ENCODE measurements at places on chromosomes 5 and 9.

- no peak for DNase-seq
Observed at GRCh38 chr5:93058309-93058708, 522.7 kb downstream of the NR2F1-AS1 start.

- DNase-seq, result no peak
Observed at GRCh38 chr5:40389591-40389990, 290.1 kb upstream of the PTGER4 start.

DNA sequence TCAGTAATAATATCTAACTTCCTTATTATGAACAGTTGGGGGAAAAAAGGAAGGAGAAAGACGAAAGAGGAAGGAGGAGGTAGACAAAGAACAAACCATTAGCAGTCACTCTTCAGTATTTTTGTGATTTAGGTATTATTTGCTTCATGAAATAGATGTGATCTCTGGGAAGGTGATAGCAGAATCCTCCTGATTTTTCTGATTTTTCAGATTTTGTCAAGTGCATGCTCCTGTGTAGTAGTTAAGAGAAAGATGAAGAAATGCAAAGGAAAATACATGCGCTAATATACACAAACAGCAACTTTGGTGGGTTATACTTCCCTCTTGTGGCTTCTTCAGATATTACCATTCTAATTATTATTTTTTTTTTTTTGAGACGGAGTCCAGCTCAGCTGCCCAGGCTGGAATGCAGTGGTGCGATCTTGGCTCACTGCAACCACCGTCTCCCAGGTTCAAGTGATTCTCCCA is 31.6 kb downstream of the LMNB1 start:
- no peak for DNase-seq

DNA sequence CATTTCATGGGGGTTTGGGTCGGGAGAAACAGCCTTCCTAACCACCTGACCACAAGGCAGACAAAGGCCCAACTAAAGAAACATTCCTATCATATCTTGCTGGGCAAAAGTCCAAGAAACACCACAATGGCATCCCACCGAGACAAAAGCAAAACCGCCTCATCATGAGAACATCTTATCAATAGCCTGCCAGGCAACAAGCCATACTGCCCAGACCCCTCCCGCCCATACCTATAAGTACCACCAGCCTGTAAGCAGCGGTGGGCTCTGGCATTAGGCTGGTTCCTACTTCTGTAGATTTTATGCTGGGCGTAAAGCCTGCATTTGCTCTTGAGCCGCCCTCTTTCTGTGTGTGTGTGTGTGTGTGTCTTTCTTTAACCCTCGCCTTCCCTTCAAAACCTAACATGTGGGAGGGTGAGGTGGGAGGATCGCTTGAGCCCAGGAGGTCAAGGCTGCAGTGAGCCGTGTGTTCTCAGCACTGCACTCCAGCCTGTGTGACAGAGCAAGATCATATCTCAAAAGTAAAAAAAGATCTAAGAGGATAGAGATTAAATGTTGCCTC is 56.9 kb downstream of the PDE6A start:
- DNase-seq, result no peak

DNA sequence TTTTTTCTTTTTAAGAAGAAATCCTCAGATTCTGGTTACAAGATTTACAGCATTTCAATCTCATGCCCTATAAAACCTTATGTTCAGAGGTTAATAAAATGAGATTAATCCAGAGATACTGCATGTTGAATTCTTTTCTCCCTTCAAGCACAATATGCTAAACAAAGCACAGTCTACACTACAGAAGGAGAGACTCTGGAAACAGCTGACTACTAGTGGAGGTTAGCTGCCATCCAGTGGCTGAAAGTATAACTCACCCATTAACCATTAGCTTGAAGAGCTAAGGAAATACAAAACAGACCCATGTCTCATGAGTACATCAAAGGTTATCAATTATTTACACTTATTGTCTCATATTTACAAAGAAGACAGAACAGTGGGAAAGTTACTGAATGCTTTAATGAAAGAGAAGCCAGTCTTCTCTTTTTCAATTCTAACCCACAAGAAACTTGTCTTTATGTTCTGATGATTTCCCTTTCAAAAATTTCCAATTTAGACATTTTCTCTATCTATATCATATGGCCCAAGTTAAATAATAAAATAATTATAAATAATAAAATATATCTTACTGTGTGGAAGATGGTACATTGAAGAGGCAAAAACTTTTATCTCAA is 12.7 kb upstream of the DNAH5 start:
- DNase-seq, result no peak

DNA sequence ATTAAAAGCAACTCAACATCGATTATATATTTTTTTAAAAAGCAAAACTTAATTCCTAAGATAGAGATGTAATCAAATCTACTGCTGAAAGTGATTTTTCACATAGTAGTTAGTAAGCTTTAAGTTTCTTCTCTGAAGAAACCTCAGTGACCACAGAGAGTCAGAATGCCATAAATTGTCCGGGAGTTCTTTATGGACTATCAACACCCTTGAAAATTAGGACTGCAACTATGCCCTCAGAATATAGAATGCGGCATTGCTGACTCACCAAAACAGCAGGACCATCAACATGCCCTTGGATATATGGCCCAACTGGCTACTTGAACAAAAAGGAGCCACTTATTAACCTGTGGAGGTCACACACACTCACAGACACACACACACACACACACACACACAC is 228.9 kb upstream of the SNX2 start:
- no peak for DNase-seq

DNA sequence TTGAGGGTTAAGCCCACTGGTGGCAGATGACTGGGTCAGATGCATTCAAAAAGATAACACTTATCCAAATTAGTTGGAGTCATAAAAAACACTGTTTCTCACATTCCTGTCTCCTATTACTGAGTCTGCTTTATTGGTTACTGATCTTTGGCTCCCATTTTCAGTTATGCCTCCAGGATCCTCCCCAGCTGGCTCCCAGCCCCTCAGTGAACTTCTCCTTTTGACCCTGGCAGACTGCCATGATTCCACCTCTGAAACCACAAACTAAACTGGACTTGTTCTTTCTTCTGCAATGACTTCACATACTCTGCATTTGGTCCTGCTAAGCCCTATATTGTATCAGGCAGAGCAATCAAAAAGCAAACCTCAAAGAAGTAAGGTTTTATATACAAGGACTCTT is 860.8 kb upstream of the DMAC1 start:
- DNase-seq, result no peak

- no peak for DNase-seq
Observed at GRCh38 chr9:105994970-105995369, 300.6 kb downstream of the TMEM38B start.

- no peak for DNase-seq
Observed at GRCh38 chr5:39423331-39423751, 1.4 kb downstream of the DAB2 start.

- peak; percentile 59 for DNase-seq
Observed at GRCh38 chr5:142699184-142699720, 13.4 kb upstream of the FGF1 start.

DNA sequence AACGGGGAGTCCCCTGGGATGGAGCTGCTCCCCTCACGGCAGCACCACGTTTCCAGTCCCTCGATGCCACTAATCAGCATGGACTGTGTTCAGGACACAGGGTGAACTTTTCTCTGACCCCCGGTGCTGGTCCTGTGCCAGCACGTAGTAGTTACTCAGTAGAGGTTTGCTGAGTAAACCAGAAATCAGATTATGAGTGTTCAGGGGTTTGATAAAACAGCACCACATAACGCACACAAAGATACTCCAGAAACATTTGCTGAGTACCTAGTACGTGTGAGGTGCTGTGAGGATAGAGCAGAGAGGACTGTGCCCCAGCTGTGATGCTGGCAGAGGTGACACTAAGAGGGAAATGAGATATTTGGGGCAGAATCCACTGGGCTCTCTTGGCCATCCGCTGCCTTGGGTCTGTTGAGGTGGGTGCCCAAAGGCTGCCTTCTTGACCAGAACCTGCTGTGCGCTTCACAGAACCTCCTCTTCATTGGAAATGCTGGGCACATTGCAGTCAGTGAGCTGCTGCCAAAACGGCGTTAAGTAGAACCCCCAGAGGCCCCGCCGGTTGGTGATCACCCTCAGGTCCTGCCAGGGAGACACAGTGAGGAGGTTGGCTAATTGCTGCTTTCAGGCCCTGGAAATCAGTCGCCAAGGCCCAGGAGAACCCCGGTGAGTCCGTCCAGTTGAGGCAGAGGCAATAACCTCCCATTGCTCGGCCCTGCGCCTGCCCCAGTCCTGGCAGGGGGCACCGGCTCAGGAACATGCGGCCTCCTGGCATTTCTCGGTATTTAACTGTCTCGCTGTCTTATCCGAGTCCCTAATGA is 49.4 kb downstream of the NEURL1B start:
- DNase-seq, result no peak

- DNase-seq, result no peak
Observed at GRCh38 chr9:114671605-114672004, 10.4 kb downstream of the TEX48 start.

DNA sequence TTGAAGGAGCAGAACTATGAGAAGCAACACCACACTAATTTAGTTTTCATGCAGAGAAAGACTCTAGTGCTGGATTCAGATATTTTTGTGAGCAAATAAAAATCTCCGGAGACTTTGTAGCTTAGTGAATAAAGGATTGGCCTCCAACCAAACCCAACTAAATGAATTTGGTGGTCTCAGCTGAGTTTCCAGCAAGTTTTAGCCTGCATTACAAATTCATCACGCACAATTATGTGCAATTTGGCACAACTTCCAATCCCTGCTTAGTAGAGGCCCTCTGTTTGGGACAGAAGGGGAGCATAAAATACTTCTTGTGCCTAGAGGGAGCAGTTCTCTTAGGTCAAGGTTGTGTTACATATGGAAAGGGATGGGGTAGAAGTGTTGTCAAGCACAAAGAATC is 112.3 kb upstream of the ADAMTSL1 start:
- no peak for DNase-seq

GRCh38 chr5:32346869-32347268 is 34.1 kb upstream of the MTMR12 start:
- DNase-seq, result no peak

- DNase-seq, result no peak
Observed at GRCh38 chr5:176438959-176439757, 9.0 kb upstream of the FAF2 start.

- DNase-seq, result no peak
Observed at GRCh38 chr9:97900738-97901565, 21.3 kb downstream of the TRMO start.

- no peak for DNase-seq
Observed at GRCh38 chr5:80072103-80073073, 37.2 kb downstream of the THBS4 start.

DNA sequence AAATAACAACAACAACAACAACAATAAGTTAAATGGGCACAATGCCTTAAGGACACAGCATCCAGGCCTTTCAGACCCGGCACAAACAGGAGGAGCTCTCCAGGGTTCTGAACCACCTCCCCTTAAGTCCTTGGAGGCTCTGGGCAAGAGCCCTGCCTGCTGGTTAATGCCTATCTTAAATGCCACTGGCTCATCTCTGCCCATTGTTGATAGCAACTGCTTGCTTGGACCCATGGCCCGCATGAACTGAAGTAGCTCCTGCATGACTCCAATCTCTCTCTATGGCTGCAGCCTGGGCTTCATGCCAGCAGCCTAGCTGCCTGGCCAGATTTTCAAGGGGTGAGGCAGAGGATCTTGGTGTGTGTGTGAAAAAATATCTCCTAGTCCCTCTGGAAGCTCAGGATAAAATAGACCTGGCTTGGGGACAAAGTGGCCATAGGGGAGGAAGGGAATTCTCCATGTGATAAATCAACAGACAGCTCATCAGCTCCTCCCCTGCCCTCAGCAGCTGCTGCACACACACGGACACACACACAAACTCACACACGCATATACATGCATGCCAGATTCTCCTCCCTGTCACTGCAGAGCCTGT is 27.4 kb downstream of the FAM219A start:
- DNase-seq, result no peak

- DNase-seq, result peak; percentile 64
Observed at GRCh38 chr9:134325813-134326723, at the start of gene RXRA. TSS of gene RXRA (plus strand) at chr9:134326455. CDS start at chr9:134326632, 177 bp downstream.

- DNase-seq, result no peak
Observed at GRCh38 chr5:132408965-132409364, 39.5 kb downstream of the SLC22A5 start.

- no peak for DNase-seq
Observed at GRCh38 chr9:36874261-36874660, 159.8 kb downstream of the PAX5 start.

GRCh38 chr5:138686668-138687067 is 66.6 kb upstream of the CTNNA1 start:
- DNase-seq, result no peak

DNA sequence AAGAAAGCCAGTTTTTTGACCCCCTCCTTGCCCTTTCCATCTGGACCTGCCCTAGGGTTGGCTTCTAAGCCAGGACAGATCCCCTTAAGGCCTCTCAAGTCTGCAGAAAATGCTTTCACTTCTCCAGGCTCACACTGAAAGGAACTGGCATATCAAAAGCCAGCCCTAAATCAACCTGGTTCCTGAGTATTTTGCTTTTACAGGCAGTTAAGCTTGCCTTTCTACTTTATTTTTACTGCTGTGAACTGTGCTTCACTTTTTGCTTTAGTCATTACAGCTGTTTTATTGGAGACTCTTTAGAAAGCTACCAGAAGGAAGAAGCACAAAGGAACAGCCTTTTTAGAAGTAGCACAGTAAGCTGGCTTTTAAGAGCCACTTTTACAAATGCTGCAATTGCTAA is 5.0 kb downstream of the TARS1 start:
- DNase-seq, result no peak

DNA sequence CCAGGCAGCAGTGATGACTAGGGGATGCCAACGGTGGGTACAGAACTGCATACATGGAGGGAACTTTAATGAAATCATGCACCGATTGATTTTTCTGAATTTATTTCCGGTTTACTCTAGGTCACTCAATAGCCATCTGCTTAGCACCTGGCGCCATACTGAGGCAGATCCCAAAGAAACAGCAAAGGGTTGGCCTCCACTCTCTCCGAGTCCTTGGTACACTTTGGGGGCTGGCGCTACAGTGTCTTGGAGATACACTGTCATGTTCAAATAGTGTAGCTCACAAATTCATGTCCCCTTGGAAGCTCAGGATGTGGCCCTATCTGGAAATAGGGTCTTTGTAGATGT is 116.3 kb downstream of the BOD1 start:
- no peak for DNase-seq

DNA sequence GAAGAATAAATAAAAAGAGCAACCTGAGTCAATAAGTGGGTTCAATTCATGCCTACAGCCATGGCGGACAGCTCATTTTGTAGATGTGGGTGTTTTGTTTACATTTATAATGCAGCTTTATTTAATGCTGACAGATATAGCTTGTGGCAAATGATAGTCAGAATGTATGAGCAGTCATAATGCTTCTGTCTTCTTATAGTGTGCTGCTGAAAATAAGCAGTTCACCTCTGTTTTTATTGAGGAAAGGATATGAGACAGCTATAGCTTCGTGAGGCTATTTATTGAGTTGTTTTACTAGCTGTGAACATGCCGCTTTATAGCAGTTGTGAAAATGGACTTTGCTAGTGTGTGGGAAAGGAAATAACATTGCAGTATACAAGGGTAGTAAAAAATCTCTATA is 147.4 kb downstream of the PBX3 start:
- DNase-seq, result no peak

DNA sequence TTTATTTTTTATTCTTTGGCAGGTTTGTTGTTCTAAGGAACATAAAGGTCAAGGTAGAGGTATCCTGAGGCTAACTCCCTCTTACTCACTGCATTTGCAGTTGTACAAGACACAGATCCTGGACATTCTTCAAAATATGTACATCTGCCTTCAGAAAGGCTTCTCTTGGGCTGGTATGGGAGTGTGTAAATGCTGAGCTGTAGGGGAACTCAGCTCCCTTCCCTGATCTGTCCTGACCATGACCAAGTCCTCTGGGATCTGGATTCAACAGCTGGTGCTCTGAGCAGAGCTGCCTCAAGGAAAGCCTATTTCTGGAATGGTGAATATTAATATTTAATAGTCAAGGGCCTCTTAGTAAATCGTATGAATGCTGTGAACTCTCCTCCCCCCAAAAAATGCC is 117.4 kb downstream of the PRKACG start:
- no peak for DNase-seq
